ENCODE measurements at places on chromosomes 5 and 9.

DNA sequence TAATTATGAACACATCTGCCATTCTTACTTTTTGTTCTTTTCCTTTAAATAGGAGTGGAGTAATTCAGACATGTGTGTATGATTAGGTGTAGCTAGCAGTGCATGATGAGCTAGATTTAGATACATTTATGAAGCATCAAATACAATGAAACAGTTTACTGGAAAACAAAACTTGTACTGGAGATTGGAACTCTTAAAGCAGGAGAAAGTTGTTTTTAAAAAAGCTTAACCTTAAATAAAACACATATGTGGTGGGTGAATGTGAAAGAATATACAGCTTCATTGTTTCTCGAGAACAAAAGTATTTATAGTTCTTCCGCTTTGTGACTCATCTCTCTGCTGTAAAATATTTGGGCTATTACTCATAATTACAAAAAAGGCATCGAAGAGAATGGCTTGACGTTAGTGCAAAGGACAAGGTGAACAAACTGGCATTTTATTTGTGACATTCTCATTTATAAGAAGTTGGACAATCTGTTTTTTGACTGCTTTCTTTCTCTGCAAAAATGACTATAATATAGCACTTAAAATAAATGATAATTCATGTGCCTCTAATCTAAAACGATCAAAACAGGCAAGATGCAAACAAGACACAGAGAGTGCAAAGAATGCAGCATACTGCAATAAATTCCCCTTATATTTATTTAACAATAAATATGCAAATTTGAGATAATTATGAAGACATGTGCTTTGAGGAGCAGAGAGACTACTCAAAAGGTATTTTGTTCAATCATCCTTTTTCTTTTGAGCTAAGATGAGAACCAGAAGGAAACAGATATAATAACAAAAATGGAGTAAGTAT, 478.8 kb downstream of the CETN3 start:
- DNase-seq, result no peak

GRCh38 chr9:95422650-95423049, 94.1 kb downstream of the PTCH1 start:
- DNase-seq, result no peak

- no peak for DNase-seq
Observed at GRCh38 chr9:95074632-95075031, 242.9 kb downstream of the FANCC start.

DNA sequence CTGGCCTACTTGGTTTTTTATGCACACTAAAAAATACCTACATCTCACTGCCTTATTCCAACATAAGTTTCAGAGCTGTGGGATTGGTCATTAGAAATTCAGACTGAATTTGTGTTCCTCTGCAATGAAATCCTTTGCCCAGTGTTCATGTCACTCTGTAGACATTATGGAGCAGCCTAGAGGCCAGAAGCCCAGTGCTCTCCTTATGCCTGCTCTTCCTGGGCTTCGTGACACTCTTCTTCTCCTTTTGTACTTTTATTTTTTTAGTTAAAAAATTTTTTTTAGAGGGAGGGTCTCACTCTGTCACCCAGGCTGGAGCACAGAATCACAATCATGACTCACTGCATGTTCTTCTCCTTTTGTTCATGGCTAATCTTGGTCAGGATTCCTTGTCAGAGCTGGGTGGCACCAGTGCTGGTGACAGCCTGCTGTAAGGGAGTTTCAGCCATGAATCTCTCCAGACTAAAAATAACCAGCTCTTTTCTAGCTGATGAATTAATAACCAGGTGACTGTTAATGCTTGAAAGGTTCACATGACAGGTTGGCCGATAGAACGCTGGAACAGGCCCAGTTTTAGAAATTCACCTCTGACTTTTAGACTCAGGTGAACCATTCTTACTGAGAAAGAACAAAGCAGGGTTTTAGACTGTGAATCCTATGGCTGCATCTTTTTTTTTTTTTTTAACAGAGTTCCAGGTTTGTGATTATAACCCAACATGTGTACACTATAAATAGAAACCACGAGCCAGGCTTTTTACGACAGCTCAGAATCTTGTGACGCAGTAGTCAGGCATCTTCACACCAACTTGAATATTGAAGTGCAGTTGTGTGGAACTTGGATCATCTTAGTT, 34.1 kb upstream of the C5orf47 start:
- no peak for DNase-seq

DNA sequence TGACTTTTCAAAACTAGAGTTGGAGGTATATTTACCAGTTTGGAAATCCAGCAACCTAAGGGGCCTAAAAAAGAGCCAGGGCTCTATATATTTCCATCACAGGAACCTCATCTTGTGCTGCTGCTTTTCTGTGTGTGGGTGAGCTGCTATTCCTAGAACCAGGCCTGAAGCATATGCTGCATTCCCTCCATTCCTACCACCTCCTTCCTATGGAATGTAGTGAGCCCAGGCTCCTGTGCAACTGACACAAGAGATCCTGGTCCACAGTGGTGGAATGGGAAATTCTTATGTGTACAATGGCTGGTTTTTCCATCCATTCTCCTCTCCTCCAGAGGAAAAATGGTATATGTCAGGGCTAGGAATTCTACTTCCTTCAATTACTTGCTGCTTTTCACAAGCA, 39.1 kb downstream of the SPEF2 start:
- no peak for DNase-seq

- DNase-seq, result no peak
Observed at GRCh38 chr5:39132128-39132447, 57.9 kb upstream of the RICTOR start.

- DNase-seq, result peak; percentile 61
Observed at GRCh38 chr9:37325778-37326177, 96.7 kb upstream of the GRHPR start.

GRCh38 chr5:124614836-124615385, 131.5 kb downstream of the ZNF608 start:
- no peak for DNase-seq

DNA sequence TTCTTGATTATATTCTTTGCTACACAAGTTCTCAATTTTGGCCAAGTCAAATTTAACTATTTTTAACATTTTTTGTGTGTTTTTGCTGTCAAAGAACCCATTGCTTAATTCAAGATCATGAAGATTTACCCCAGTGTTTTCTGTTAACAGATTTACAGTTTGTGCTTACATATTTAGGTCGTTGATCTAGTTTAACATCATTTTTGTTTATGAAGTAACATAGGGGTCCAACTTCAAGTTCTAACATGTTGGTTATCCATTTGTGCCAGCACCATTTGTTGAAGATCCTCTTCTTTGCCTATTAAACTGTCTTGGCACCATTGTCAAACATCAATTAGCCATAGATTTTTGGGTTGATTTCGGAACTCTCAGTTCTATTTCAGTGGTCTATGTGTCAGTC, 71.0 kb downstream of the CCDC192 start:
- no peak for DNase-seq

- peak; percentile 69 for DNase-seq
Observed at GRCh38 chr5:154755361-154756008, at the start of gene LARP1. LARP1 (plus strand) TSS chr5:154755377; CDS start chr5:154755758, 381 bp downstream.

- no peak for DNase-seq
Observed at GRCh38 chr5:132294728-132295504, 722 bp downstream of the SLC22A4 start.

GRCh38 chr5:152673601-152674000, 268.5 kb upstream of the NMUR2 start:
- DNase-seq, result no peak

- no peak for DNase-seq
Observed at GRCh38 chr5:14505310-14506139, 76.1 kb upstream of the OTULINL start.

DNA sequence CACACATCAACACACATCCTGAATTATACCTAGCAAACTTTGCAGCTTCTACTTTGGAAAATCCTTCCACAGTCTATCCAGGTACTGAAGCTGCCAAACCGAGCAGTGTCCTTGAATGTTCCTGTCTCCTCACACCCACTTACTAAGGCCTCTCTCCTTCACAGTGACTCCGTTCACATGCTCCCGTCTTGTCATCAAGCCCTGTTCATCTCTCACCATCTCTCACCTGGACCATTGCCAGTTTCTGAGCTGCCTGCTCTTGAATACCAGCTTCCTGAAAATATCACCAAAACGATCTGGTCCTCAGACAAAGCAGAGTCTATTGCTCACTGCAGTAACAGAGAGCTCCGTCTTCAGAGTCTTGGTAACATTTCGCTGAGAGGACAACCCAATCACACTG, 57.4 kb downstream of the GCNT1 start:
- peak; percentile 55 for DNase-seq

DNA sequence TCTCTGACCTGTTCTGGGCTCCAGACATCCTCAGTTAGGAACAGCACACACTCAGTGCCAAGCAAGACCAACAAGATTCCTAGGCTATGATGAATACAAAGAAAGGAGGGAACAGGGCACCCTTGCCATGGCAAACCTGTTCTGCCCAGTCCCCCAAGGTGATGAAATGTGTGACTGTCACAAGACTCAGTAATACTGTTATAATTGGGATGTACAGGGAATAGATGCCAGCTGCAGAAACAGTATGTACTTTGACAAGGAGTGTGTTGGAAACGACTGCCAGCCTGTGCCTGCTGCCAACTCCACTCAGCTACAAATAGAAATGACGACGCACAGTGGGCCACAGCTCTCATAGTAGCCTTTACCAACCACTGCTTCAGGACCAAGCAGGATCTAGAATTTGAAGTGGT, 453.0 kb downstream of the EFNA5 start:
- DNase-seq, result no peak

GRCh38 chr9:125888211-125888610, 141.0 kb downstream of the PBX3 start:
- no peak for DNase-seq

GRCh38 chr5:58828258-58828657, 245.4 kb downstream of the RAB3C start:
- no peak for DNase-seq

DNA sequence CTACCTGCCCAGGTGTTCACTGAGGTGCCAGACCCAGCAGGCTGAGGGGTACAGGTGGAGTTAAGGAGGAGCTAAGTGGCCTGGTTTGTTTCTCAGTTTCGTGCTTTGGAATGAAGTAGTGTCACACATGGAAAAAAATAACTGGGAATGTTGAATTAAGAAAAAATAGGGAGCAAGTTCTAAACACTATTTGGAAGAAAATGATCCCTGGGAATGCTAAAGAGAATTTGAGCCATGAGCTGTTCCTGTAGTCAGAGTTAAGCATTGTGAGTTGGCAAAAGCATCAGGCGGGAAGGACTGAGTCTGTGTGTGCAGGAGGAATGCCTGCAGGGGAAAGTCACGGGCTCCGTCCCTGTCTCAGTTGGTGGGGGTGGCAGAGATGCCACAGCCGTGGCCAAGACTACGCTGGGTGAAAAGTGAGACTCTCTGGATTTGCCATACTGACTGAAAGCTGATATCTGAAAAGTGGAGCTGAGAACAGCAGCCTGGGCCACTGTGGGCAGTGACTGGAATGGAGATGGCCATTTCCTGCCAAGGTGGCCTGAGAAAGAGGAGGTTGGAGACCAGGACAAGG, 37.0 kb downstream of the SYK start:
- no peak for DNase-seq

DNA sequence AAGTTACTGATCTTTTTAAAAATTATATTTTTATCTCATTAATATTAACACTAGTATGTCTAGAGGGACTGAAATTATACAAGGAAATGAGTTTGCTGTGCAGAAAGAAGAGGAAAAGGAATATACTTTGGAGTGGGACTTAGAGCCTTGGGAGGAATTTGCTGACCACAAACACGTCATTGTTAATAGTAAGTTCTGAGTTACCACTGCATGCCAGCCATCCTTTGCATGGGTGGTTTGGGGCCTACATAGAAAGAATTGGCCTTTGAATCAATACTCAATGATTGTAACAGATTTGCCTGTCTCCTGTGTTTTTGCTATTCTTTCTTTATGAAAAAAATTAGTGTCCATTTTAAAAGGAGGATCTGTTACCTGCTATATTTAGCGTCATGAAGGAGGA, 232.6 kb upstream of the TNC start:
- no peak for DNase-seq

- DNase-seq, result no peak
Observed at GRCh38 chr9:6909181-6909580, 151.4 kb downstream of the KDM4C start.

DNA sequence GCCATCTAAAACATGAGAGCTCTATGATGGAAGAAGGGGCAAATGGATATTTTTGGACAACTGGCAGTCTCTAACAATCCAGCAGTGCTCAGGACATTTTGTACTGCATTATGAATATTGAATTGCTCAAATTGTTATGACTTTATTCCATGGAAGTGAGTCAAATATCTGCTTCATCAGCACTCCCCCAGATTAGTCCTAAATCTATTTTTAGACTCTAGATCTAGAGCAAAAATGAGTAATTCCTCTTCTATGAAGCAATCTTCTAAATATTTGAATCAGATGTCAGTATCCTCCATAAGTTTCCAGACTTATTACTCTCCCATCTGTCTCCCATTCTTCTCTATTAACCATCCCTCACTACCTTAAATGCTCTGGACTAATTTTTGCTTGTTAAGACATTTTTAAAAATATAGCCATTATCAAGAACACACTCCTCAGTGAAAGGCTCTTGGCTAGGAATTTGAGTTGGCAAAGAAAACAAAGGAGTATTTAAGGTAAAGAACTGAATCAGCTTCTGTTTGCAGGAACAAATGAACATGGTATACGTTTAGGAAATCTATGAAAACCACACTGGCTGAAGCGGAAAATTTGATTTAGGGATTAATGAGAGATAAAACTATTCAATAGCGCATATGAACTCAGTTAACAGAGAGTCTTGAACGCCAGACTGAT, 300.9 kb downstream of the MCTP1 start:
- DNase-seq, result no peak

DNA sequence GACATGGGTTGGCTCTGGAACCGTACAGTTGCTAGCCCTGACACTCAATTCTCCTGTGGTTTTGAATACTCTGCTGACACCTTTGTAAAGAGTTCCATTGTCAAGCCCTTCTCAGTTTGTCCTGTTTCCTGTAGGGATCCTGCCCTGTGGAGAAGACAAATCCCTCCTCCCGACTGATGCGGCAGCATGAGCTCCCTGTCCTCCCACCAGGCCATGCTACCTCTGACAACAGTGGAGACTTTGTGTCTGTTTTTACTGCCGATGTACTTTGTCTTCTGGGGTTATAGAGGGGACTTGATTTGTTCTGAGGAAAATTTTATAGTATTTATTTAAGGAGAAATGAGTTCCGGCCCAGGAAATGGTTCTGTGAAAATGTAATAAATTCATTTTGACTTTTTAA, 57.8 kb downstream of the PRLR start:
- DNase-seq, result no peak

DNA sequence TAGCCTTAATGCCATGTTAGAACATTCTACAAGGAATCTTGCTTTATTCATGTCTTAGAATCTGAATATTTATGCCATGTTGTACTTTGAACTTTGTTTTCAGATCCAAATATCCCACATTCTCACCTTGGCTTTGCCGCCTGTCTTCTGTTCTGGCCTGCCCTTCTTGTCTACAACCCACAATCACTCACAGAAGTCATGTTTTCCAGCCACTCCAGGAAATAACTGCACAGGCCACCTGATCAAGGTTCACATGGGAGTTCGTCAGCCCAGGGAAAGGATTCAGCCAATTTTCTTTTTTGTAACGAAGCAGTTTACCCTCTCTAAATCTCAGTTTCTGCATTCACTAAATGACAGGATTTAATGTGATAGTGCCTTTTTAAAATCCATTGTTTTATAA, 70.5 kb downstream of the JAKMIP2 start:
- no peak for DNase-seq

Measured in Karpas-422 (cell line).